NCI-H2227 treated with DMSO at 0.1 percent for 48 hours (cell line): ENCODE measurements at places on chromosomes 4 and X.

- no peak for DNase-seq
These were observed 9.4 kb downstream of the NAT8L start for GRCh38 chr4:2068566-2068965.

GRCh38 chr4:185398618-185399017, 2.0 kb downstream of the ANKRD37 start:
- no peak for DNase-seq

DNA sequence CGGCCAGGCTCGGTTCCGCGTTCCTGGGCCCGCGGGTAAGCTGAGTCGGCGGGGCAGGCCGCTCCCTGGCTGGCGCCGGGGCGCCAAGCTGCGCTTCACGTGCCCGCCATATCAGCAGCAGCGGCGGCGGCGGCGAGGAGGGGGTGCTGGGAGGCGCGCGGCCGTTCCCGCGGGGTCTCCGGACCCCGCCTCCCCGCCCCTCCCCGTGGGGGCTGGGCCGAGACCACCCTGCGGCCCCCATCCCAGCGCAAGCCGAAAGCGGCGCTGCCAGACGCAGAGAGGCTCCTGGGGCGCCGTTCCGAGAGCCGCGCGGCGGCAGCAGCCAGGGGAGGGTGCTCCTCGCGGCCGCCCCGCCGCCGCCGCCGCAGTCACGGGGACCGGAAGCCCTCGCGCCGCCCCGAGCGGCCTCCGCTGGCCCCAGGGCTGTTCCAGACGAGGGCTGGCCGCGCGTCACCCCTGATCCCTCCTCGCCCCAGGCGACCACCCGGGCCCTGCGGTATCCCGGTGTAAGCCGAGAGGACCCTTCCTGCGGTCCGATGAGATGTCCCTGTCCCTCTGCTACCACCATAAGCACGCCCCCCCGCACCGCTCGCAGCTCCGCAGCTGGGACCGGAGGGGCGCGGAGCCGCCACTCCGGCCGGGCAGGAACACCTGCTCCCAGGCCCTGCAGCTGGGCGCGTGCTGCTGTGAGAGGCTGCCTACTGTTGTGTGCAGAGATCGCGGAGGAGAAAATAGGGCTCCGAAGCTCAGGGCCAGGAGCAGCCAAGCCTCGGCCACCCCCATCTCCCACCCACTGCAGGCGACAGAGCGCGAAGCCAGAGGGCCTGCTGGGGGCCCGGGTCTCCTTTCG, 7.5 kb upstream of the BCOR start:
- peak; percentile 66 for DNase-seq

GRCh38 chrX:80306007-80306406, 114.2 kb upstream of the TENT5D start:
- no peak for DNase-seq

DNA sequence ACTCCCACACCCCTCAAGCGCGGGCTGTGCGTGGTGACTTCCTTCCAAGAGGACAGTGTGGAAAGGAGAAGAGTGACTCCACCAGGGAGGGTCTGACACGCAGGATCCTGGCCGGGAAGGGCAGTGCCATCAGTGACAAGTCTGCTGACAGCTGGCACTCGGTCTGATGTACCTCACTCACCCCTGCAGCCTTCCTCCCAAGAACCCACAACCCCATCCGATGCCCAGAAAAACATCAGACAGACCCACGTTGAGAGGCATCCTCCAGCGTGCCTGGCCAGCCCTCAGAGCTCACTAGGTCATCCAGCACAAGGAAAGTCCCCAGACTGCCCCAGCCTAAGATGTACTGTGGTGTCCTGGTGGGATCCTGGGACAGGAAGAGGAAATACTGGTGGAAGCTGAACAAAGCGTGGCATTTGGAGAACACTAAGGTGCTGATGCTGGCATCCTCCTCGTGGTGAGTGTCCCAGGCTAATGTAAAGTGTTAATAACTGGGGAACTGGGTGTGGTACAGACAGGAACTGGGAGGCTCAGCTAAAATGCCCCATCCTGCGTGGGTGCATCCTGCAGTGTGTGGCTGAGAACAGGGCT, 200.0 kb upstream of the PSAPL1 start:
- DNase-seq = no peak

DNA sequence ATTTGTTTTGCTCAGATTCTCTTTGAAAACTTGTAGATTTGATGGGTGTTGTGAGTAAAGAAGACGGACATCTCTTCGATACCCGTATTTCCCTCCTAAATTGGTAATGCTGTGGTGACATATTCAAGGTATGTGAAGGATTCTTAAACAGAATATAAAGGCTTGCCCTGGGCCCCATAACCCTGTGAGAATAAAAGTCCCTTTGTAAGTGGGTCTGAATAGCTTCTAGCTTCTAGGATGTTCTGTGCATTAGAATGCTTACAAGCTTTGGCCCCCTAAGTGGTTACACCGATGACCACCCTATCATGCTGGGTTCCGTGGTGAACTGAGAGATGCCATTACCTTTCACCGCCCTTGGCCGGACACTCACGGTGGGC, 574 bp upstream of the MOB1B start:
- no peak for DNase-seq

DNA sequence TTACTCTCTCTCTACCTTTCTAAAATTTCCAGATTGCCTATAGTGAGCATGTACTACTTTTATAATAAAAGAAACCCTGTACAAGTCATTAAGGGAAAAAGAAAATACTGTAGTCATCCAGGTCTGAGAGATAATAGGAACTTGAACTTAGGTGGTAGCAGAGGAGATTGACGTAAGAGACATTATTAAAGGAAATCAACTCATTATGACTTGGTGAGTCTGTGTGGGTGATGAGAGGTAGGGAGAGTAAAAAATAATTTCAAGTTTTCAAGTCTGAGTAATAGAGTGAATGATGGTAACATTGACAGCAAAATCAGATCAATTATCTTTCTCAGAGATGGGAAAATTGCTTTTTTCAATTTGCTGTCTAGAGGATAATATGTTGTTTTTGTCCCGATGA, 44.0 kb upstream of the ZCCHC12 start:
- peak; percentile 52 for DNase-seq

- DNase-seq = no peak
These were observed 291.8 kb downstream of the LDB2 start for GRCh38 chr4:16606691-16607090.

- no peak for DNase-seq
These were observed 2.9 kb upstream of the CXCL1 start for GRCh38 chr4:73866246-73866645.

- no peak for DNase-seq
These were observed 178.3 kb downstream of the AFAP1 start for GRCh38 chr4:7761312-7761711.

- no peak for DNase-seq
These were observed 139.1 kb downstream of the COL4A6 start for GRCh38 chrX:108299101-108299591.

GRCh38 chr4:112152521-112152920, 7.3 kb downstream of the FAM241A start:
- DNase-seq = no peak

DNA sequence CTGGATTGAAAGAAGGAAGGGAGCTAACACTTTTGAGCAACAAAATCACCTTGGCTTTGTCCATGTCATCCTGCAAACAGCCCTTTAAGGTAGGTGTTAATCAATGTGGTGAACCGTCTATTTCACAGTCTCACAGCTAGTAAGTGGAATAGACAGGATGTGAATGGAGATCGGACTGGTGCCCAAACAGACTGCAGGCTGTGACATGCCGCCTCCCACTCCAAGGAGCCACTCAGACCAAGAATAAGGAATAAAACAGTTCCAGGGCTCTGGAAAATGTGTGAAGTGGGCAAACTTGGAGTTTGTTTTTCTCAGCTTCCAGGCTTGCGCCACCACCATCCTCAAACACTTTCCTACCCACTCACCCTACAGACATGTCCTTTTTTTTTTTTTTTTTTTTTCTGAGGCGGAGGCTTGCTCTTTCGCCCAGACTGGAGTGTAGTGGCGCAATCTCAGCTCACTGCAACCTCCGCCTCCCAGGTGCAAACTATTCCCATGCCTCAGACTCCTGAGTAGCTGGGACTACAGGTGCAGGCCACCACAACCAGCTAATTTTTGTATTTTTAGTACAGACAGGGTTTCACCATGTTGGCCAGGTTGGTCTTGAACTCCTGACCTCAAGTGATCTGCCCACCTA, 57.7 kb upstream of the SEC24B start:
- DNase-seq = no peak

DNA sequence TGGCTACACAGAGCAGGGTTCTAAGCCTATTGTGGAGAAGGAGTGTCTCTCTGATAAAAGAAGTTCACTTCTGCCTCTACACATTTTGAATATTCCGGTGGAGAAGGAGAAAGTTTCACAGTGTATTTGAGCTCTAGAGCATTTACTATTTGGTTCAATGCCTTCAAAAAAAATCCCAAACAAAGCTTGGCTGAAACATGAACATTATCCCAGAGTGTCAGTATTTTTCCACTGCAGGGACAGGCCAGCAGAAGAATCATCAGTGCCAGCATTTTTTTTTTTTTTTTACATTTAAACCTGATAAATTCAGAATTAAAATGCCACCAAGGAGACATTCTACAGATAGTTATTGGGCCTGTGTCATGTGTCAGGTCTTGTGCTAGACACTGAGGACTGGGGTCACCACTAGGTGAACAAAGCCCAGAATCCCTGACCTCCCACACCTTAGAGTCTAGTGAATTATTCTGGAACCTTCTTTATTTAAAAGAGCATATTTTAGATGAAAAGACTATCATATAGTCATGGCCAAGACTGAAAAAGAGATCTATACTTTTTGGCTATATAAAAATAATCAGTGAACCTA, 48.0 kb upstream of the NAP1L5 start:
- DNase-seq = no peak

GRCh38 chr4:85274955-85275354, 200.0 kb upstream of the ARHGAP24 start:
- no peak for DNase-seq

- no peak for DNase-seq
These were observed 37.8 kb downstream of the SORBS2 start for GRCh38 chr4:185774131-185774653.

DNA sequence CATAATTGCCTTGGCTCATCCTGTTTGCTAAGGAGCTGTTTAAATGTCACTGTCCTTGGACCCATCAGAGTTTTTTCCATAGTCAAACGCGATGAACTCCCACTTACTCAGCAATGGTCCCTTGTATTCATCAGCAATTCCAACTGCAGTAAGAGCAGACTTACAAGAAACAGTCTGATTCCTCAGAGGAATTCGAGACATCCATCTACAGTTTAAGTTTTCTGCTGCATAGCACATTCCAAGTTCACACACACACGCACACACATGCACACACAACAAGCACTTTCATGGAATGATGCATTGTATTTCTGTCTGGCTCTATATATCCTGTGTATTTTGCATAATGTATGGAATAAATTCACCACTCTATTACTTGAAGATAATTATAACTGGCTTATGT, 32.7 kb upstream of the TMEM150C start:
- DNase-seq = no peak

- no peak for DNase-seq
These were observed 599.6 kb upstream of the HS3ST1 start for GRCh38 chr4:12028258-12028657.

GRCh38 chr4:83536362-83537272, 709 bp downstream of the GPAT3 start:
- DNase-seq = no peak

DNA sequence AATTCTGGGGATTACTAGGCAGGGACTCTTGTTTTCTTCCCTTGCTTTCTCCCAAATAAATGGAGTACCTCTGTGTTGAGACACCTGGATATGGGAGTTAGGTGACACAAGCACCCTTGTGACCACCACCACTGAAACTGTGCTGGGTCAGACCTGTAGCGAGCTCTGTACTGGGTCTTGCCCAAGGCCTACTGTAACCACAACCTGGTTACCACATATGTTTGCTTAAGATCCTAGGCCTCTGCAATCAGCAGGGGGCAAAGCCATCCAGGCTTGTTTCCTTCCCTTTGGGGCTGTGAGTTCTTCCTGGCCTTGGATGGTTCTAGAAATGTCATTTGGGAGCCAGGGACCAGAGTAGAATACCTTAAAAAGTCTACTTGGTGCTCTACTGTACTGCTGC, 49.4 kb downstream of the LPAR4 start:
- no peak for DNase-seq

- DNase-seq = no peak
These were observed 857.4 kb upstream of the HTR2C start for GRCh38 chrX:113726466-113726865.

DNA sequence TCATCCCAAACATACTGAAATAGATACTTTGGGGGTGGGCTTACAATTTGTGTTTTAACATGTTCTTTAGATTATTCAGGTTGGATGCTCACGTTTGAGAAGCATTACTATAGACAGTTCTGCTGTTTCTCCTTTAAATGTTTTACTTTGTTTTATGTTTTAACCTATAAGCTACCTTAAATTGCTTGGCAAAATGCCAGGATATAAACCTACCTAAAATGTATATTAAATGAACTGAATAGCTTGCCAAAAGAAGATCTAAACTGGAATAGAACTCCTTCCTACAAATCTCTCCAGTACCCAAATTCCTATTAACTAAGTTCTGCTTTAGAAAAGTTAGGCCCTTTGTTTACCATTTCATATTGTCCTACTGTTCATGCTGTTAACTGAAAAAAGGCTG, 124.4 kb downstream of the TBX22 start:
- no peak for DNase-seq

DNA sequence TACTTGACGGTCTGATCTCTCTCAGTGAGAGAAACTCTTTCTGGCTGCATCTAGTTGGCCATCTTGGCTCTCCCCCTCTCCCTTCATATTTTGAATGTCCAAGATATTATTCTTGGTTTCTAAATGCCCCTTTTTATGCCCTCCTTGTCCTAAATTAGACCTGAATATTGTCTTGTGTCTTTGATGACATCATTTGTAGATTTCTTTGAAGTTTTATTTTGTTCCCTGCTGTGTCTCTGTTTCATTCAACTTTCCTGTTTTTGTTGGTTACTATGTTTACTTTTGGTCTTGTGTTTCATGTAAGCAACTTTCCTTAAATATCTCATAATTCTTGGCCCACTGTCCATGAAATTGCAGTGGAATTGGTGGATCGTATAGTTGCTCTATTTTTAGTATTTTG, 46.1 kb upstream of the PASD1 start:
- no peak for DNase-seq

GRCh38 chr4:87067124-87067885, 132.5 kb downstream of the AFF1 start:
- no peak for DNase-seq

DNA sequence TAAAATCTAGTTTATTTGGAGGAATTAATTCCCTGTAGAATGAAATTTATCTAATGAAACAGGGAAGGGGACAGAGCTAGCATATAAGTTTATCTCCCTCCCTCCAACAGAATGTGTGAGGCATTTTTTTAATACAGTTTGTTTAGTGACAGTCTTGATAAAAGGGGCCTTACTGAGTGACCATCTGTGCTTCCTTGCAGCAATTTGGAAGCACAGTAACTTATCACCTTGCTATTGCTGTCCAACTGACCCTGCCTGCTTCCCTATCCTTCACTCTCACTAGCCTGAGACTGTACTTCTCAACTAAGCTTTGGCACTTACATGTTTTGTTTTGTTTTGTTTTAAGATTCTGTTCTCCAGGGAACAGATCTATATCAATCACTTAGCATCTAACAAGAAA, 31.1 kb upstream of the KCTD8 start:
- no peak for DNase-seq

DNA sequence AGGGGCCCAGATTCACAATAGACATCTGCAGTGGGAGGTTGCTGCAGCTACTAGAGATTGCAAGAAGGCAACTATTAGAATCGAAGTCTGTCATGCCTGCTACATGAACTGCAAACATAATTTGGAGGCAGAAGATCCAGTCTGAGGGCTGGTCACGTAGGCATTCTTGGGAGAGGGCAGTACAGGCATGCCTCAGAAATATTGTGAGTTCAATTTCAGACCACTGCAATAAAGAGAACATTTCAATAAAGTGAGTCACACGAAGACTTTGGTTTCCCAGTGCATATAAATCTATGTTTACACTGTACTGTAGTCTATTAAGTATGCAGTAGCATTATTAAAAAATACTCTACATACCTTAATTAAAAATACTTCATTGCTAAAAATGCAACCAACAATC, 585.8 kb upstream of the FAT1 start:
- no peak for DNase-seq
